ENCODE measurements at places on chromosomes 16 and 17. TPM values are rescaled to one million over a fixed set of nuclear protein-coding genes. Genes with fewer than 3 reads are reported as not detected.

- DNase-seq, result no peak
Observed at GRCh38 chr16:63983401-63983800, 1138.5 kb downstream of the CDH11 start.

- no peak for DNase-seq
Observed at GRCh38 chr16:2852731-2853507, 5.1 kb downstream of the PRSS22 start.

Gene ABCC3
- total RNA-seq, result 5.9 TPM

GRCh38 chr16:24851700-24852099, 5.9 kb downstream of the SLC5A11 start:
- DNase-seq, result no peak

All from skin of body (tissue), 3 donors.